Head of caudate nucleus (tissue), 42 donors: ENCODE measurements at places on chromosomes 3 and 15.

DNA sequence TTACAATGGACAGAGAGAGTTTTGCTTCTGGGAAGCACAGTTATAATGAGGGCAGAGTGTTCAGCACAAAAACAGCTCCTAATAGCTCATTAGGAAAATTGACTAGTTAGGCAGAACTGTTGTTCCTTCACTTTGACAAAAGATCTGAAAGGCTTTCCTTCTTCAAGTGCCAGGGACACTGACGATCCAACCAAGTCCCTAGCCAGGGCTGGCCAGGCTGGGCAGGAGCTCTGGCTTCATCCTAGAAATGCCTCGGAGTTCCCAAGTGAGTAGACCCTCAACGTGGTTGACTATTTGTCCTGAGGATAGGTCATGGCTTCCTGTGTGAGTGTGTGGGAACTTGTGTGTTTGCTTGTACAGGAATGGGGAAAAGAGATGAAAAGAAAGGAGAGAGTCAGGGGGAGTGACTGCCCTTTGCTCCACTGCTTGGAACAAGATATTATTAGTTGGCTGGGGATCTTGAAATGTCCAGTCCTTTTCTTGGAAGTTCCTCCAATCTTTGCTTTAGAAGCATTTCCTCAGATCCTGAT is 617.9 kb downstream of the NTRK3 start:
- DNase-seq = peak; percentile 19

DNA sequence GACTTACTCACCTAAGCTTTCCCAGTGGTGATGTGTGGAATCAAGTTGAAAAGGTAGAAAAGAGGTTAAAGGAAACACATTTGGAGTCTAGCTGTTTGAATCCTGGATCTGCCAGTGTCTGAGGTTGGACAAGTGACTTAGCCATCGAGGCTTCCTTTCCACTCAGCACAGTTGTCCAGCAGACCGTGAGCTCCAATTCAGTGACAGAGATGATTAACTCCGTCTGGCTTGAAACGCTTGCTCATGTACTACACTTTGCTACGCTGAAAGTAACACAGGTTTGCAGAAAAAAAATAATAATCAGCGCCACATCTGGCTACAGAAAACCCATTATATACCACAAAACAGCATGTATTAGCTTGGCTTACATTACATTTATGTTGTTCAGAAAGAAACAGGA is 364.9 kb upstream of the MCTP2 start:
- no peak for DNase-seq

- no peak for DNase-seq
These were observed 26.8 kb upstream of the NANOGP8 start for GRCh38 chr15:35111861-35112260.

DNA sequence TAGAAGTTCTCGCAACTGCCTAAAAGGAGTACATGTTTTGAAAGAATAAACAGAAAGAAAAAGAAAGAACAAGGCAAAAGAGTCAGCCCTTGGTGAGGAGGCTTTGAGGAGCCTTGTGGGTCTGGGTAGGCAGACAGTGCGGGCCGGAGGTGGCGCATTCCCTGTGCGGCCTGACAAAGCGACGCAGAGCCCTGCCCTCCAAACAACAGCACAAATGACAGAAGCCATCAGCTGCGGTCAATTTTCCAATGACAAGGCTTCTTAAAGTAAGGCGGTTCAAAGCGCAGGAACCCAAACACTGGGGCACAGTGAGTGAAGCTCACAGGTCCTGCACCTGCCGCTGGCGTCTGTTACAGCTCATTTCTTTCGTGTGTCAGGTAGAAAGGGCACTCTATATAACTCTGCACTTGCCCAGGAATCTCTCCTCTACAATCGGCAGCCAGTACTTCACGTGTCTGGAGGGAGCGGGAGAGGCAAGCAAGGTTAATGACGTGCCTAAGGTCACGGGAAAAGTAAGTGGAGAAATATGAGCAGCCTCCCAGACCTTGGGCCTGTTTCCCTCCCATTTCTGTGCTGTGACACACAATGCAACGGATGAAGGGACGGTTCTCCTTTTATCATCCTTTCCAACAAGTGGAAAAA is 178.1 kb downstream of the OPA1 start:
- DNase-seq = no peak

DNA sequence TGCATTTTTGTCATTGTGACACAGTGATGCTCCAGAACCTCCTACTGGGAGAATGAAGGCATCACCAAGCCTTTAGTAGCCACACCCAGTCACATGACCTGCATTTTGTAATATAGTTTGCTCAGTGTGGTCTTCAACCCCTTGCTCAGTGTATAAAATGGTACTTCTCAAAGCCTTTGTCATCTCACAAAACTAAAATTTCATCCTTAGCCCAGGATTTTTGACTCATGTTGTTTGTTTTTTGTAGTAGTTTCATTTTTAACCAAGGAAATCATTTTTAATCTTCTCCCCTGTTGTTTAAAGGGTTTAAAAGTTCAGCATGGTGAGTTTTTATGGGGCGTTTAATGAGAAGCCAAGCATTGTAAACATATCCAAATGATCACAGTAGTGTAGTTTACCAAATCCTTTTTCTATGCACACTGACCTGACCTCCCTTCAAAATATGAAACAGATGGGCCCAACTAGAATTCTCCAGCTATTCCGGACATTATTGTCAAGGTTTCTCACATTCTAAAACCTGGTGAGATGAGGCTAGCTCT is 123.5 kb upstream of the IL12A start:
- DNase-seq = no peak

DNA sequence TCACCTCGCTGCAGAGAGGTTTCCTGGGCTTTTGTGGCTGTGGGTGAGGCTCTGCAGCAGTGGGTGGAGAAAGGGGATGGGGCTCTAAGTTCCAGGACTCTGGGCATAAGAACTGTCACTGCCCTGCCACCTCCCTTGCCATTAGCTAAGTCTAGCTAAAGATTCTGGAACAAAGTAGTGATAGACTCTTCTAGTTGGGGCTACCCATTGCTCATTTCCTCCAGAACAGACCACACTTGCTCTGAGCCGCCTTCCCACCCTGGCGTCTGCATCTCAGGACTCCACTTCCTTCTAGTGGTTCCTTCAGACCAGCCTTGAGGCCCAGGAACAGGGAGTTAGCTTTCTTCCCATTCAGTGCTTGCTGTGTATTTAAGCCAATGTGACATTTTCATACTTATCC is 7.5 kb downstream of the ARHGAP31 start:
- no peak for DNase-seq

DNA sequence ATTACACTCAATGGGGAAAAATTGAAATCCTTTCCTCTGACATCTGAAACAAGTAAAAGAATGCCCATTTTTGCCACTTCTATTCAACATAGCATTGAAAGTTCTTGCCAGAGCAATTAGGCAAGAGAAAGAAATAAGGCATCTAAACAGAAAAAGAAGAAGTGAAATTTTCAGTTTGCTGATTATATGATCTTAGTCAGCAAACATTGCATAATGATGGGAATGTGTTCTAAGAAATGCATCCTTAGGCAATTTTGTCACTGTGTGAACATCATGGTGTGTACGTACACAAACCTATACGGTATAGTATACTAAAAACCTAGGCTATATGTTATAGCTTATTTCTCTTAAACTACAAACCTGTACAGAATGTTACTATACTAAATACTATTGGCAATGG is 278.0 kb downstream of the CGGBP1 start:
- no peak for DNase-seq

- DNase-seq = peak; percentile 64
These were observed 207.1 kb downstream of the TBC1D2B start for GRCh38 chr15:77870195-77871065.

DNA sequence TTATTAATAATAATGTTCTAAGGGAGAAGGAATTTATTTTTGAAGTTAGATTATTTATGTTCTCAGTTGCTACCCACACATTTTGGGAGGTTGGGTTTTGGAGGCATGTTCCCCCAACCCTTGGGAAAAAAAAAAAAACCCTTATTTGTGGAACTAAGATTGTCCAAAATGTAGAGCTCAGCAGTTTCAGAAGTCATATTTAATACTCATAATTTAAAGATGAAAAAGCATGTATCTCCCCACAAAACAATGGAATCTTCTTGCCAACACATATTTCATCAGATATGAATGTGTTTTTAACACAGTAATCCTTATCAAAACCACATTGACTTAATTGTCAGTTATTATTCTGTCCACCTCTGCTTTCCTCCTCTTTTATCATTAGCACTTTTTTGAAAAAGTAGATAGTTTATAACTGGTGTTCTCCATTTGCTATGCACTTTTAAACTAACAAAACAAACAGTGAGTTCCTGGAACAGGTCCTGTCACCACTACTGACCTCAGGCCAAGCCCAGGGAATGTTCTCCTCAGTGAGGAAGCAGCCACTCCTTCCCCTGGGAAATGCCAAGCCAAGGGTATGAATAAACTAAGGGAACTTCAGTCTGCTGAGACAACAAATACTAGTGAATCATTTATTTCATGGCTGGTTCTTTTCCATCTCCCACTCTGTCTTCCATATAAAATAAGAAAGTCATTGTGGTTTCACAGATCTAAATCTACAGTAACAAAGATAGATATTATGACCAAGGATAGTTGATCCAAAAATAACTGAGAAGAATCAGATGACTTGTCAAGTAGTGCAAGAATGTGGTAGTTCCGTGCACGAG is 414.4 kb upstream of the ALCAM start:
- no peak for DNase-seq

DNA sequence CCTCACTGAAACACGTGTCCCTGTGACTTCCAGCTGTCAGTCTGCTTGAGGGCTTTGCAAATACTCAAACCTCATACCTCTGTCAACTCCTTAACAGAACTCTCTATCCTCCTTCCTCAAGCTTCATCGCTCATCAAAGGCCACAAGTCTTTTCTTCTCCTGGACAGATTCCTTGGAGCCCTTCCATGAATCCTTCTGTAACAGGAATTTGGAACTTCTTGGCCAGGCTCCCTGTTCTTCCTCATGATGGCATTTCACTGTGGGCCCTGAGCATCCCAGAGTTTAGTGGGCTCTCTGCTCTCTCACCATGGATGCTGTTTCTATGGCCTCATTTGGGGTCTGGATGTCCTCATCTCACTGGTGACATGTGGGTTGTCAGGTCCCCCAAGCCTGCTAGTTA is 105.0 kb upstream of the TLE3 start:
- DNase-seq = no peak

DNA sequence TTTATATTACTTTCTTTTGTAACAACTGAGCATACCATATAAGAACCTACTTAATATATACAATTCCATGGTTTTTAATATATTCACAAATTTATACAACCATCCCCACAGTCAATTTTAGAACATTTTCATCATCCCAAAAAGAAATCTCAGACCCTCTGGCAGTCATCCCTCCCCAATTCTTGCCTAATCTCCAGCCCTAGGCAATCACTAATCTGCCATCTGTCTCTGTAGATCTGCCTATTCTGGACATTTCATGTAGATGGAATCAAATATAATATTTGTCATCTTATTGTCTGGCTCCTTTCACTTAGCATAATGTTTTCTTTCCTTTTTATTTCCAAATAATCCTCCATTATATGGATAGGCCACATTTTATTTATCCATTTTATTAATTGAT is 92.5 kb downstream of the LARS2 start:
- no peak for DNase-seq

GRCh38 chr15:89767411-89767915 is 8.7 kb upstream of the MESP2 start:
- DNase-seq = no peak

GRCh38 chr3:13081603-13082360 is 8.6 kb upstream of the IQSEC1 start:
- no peak for DNase-seq

- no peak for DNase-seq
These were observed 53.3 kb downstream of the MEIS2 start for GRCh38 chr15:37046876-37047614.

DNA sequence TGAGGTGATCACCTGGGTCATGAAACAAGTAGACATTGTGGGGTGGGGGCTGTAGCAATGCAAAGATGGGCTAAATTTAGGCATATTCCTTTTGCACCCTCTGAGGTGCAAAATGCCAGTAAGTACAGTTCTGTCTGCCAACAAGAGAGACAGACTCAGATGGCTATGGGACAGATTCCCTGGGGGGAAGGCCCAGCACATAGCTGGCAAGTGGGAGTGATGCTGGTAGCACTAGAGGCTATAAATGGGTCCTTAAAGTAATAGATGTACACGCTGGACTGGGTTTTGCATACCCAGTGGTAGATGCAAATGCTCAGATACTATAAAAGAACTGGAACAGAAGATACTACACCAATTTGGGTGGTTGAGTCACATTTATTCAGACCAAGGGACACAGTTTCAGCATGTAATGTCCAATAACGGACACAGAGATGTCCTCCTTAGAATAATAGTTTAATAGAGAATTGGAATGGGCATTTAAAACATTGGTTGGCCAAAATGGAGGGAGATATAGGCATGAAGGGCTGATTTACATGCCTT is 67.4 kb upstream of the RNU6-1 start:
- no peak for DNase-seq

- DNase-seq = no peak
These were observed 113.5 kb downstream of the CNTN3 start for GRCh38 chr3:74501007-74501406.

- DNase-seq = no peak
These were observed 270.9 kb downstream of the TLE3 start for GRCh38 chr15:69826819-69827175.

DNA sequence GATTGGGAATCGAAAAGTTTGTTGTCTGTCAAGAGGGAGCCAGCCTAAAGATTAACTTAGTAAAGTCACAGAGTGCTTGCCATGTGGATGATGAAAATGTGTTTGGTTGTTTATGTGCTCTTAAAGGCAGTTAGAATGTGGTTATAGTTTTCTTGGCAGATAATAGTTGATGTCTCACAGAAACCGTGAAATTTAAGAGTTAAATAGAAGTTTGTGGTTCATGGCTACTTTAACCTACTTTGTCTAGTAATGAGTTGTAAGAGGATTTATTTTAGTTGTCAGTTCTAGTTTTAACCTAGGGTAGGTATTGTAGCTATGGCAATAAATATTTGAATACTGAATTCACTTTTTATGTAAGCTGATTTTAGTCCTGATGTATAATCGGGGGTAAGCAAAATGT is 36.4 kb upstream of the EIF3J start:
- no peak for DNase-seq
